ENCODE measurements at places on chromosomes 7 and 10.

DNA sequence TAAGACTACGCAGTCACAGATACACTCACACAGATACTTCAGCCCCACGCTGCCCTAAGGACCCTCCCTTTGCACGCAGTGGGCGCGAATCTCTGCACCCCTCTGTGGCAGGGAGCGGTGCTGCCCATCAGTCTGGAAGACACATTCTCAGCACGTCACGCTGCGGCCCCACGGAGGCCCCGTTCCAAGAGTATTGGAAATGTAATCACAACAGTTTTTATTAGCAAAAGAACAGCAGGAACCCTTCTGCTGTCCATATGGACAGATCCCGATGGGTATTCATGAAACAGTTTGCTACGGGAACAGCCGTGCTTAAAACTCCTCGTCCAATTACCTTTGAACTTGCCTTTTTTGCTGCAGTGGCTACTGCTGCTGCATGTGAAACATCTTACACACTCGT, 131.0 kb downstream of the RPS24 start:
- no peak for DNase-seq

DNA sequence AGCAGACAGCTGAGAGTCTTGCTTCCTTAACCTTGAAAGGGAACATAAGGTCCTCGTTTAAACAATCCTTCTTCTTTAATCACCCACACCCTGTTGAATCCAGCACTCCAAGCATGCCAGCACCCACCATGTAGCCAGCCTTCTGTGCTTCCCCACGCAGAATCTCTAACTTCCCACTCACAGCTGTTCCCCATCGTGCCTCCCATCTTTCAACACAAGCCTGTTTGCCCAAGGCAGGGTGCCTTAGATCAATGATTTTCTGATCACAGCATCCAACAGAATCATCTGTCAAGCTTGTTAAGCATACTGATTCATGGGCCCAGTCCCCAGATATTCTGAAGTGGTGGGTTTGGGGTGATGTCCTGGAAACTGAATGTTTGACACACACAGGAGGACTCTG, 530.8 kb downstream of the SH2D4B start:
- DNase-seq = no peak

GRCh38 chr7:24982917-24983316, 2.9 kb upstream of the OSBPL3 start:
- no peak for DNase-seq

DNA sequence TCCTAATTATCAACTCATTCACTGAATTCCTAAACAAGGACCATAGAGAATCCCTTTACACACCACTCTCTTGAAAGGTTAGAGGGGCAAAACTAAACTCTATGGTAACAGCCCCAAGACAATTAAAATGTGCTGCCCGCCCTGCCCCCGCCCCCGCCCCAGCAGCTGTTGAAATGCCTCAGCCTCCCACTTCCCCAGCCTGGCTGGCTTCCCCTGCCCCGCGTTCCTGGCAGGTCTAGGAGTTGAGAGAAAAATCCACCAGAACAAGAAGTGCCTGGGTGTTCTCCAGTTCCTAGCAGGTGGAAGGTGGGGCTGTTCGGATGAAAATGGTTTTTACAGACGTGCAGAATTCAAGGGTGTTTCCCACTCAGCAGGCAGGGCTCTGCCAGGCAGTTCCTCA, 109.5 kb upstream of the ZEB1 start:
- no peak for DNase-seq

DNA sequence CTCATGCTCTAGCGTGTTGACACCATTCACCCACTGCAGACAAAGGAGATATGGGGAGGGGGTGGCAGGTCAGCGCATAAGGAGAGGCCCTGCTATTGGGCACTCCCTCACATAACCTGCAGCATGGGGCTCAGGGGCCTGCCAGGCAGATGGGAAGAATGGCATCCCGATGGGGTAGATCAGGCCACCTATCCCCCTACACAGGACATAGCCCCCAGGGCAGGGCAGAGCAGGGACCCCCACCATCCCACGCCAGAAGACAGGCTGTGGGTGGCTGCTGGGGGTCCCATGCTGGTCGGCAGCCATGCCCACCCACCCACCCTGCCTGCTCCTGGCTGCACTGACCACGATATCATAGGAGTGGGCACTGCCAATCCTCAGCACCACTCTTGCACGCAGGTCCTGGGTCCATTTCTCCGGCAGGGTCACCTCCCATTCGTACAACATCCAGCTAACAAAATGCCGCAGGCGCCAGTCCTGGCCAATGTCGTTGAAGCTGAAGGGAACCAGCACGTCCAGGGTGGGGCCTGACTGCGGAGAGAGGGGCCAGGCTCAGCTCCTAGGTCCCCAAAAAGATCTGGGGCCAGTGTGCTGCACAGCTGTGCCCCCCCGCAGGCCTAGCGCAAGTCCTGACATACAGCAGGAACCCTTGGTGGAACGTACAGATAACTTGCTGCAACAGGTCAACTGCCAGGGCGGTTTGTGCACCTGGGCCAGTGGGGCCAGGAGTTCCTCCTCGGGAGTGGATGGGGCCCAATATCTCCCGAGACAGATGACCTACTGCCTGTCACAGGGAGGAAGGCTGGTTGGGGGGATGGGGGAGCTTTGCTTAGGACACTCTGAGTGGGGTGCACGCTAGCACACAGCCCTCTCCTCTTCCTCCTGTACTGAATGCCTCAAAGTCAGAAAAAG, 45.9 kb upstream of the ZNF479 start:
- no peak for DNase-seq

- no peak for DNase-seq
Measured at GRCh38 chr7:107130487-107131220, 38.1 kb upstream of the HBP1 start.
